ENCODE measurements at places on chromosomes 12 and 14. TPM values are rescaled to one million over a fixed set of nuclear protein-coding genes. Genes with fewer than 3 reads are reported as not detected.
A peak's percentile ranks its signal among the peaks of the same experiment; 100 is the strongest.

DNA sequence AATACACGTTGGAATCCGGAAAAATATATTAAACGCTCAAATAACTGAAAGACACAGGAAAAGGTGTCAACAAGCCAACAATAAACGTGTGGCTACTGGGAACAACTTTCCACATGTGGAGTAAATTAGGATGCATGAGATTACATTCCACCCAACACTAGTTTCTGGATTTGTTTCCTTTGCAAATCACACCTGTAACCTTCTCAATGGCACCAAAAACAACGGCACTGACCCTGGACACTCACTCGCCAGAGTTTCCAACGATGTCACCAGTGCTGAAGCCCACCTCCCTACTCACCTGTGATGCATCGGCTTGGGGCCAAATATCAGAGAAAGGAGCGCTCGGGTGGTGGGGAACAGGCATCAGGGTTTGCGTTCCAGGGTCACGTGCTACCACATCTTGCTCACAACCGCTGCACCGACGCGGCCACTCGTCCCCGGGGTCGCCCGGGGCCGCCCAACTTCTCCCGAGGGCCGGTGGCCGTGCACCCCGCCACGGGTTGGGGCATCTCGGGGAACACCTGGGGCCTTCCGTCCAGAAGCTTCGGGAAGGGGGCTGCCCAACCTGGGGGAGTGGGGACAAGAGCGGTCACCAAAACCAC is 629 bp downstream of the PRDM4 start:
- peak; percentile 10 for DNase-seq

DNA sequence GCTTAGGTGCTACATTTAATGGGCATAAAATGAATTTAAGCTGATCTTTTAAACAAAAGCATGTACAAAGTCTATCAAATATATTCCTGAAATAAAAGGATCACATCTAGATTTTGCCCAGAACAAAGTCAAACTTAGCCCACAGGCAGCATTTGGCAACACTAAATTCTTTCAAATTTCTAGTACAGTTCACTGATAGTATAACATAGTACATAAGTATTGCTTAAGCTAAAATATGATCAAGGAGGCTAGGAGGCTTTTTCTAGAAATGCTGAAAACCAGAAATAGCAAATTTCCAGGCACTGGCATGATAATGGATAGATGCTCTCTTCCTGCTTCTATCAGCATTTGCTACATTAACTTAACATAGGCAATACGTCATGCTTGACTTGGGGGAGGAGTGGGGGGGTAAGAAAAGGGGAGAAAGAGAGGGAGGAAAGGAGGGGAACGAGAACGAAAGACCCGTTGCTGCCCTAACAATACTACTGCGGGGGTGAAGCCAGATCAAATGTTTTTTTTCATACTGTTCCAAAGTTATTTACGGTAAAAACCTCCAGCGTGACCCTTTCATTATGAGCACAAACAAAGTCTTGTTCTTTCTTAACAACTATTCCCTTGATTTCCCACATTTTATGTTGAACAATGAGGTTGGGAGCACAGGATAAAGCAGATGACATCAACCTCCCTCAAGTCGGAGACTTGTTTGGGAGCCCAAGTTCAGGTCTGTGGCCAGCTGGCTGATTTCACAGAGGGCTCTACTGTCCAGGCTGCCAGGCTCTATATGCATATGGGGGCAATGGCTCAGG is 10.6 kb downstream of the TMED10 start:
- DNase-seq: no peak

DNA sequence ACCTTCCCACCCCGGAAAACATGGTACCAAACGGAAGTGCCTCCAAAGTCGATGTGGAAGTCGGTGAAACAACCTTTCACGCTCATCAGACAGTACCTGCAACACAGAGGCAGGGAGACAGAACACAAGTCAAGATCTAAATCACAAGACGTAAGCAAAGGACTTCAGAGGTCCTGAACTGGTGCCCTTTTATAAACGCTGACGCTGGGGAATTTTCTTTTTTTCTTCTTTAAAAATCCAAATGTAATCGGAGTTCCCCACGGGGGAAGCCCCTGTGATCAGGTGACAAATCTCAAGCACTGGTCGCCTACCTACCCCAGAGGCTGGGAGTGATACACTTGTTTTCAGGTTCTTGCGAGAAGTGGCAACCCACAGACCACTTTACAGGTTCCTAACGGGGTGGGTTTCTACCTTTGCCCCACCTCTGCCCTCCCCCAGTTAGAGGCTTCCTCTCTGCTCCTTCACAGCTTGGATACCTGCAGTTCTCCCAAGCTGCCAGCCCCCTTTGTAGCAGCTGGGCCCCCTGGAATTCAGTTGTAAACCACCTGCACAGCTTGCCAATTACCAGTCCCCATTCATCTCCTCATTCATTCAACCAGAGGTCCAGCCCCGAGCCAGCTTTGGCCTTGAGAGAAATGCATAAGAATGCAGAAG is 46.2 kb downstream of the KDM2B start:
- no peak for DNase-seq

DNA sequence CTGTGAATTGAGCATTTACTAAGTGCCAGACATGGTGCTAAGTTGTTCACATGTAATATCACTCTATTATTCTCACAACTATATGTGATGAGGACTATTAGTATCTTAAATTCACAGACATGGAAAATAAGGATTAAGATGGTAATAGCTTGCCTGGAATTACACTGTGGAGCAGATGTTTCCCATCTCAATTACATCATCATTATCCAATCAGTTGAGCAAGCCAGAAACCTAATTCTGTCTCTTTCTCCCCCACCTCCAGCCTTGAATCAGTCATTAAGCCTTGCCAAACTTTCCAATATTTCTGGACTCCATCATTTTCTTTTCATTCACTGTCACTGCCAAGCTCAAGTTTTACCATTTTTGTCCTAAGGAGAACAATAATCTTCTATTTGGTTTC is 287.8 kb upstream of the KITLG start:
- no peak for DNase-seq

DNA sequence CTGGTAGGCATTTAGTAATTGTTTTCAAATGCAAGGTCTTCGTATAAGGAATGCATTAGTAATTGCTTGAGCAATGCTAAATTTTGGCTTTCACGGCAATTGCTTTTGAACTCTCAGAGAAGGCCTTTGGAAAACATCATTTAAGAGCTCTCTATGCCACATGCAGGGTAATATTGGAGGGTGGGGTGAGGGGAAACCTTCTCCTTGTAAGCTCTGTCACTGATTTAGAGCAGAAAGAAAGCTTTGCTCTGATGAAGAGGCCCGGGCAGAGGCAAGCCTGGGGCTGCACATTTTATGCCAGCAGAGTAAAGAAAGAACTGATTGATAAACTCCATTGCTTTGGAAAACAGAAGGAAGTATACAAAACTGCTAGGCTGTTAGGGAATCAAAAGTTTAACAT is 70.9 kb downstream of the TRIM9 start:
- no peak for DNase-seq

DNA sequence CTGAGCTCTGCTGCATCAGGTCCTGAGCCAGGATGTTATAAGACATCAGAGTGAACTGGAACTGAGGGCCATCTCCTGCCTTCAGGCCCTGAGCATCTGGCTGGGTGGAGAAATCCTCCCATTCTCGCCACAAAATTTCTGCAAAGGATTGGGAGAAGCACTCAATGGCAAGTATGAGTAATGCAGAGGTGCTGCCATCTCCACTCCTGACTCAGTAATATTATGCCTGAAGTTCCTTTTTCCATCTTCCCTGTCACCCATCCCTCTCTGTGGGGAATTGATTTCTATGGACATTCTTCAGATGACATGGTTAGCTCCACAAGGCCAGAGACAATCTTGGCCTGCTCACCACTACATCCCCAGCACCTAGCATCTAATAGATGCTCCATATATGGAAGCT is 4.7 kb downstream of the ANGEL1 start:
- DNase-seq: no peak

DNA sequence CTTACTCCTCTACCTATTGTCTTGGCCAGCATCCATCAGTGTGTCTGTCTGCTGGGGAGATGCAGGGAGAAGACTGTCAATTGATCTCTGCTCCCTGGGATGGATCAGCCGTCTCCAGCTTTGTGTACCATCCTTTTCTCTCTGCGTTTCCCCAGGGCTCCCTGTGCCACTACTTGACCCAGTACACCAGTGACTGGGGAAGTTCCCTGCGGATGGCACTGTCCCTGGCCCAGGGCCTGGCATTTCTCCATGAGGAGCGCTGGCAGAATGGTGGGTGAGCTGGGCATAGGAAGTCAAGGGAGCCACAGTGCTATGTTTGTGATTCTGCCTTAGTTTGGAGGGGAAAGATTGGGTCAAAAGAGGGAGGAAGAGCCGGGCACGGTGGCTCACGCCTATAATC is 5.1 kb downstream of the AMHR2 start:
- DNase-seq: no peak

LGR5 gene
- 2.2 TPM for total RNA-seq

MIP gene
- total RNA-seq: not detected

AMDHD1 gene
- 0.65 TPM for total RNA-seq

KLRF1 gene
- not detected for total RNA-seq

DUSP16 gene
- total RNA-seq: 4.9 TPM

CLEC14A gene
- not detected for total RNA-seq
